HEK293T (cell line): ENCODE measurements at places on chromosomes 16 and 17.
A peak's percentile ranks its signal among the peaks of the same experiment; 100 is the strongest.

DNA sequence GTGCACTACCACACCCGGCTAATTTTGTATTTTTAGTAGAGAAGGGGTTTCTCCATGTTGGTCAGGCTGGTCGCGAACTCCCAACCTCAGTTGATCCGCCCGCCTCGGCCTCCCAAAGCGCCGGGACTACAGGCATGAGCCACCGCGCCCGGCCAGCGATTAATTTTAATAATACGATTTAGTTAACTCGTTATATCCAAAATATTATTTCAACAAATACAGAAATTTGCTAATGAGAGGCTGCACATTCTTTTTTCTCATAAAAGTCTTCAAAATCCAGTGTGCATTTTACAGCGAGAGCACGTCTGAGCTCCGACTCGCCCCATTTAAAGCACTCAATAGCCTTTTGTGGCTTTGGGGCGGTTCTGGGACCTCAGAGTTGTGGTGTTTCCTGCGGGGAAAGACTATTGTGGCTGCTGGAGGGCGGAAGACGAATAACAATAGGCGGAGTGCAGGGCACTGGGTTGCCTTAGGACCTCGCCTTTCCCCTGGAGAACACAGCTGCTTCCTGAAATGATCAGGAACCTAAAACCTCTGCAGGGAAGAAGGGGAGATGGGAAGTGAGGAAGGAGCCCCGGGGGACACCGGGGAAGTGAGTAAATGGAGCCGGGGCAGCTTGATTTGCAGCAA is 2.9 kb upstream of the ZSCAN10 start:
- DNase-seq: no peak

GRCh38 chr16:47886631-47887415 is 269.0 kb downstream of the ABCC12 start:
- DNase-seq: peak; percentile 33

- DNase-seq: no peak
Observed at GRCh38 chr17:49471769-49472168, 23.3 kb upstream of the NGFR start.

- DNase-seq: no peak
Observed at GRCh38 chr17:27491713-27492190, 35.5 kb downstream of the KSR1 start.

DNA sequence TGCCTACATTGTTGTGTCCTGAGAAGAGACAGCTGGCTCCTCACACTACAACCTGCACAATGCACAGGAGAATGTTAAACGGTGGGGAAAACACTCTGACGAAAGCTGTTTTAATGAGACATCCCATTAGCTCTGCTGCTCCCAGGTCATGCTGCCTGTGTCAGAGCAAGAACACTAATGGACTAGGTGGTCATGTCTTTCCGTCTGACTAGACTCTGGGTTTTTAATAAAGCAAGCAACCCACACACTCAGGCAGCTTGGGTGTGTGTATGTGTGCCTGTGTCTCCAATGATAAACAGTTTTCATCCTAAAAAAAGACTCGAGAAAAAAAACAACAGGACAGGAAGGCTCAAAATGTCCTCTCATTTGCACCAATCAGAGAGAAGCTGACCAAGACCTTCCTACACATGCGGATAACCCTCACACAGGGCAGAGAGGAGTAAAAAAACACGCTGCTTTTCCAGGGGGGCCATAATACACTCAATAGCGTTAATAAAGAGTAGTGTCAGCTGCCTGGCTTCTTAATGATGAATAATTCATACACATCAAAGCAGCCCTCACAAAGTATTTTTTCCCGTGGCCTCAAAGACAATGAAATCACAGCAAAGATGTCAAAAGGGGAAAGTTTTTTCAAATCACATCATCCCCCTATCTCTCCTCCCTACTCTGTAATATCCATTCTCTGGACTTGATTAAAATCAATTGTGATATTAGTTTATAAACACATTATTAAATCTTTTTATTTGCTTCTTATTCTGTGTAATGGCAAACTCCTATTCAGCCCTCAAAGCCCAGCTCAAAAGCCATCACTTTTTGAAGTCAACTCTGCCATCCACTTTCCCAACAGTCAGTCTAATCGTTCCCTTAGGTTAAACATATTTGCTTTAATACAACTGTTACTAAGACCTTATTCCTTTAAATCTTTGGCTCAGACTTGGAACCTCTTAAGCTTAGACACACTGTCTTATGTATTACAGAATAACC is 244.2 kb upstream of the CDH11 start:
- no peak for DNase-seq

- DNase-seq: no peak
Observed at GRCh38 chr16:17159617-17160016, 311.1 kb downstream of the XYLT1 start.

DNA sequence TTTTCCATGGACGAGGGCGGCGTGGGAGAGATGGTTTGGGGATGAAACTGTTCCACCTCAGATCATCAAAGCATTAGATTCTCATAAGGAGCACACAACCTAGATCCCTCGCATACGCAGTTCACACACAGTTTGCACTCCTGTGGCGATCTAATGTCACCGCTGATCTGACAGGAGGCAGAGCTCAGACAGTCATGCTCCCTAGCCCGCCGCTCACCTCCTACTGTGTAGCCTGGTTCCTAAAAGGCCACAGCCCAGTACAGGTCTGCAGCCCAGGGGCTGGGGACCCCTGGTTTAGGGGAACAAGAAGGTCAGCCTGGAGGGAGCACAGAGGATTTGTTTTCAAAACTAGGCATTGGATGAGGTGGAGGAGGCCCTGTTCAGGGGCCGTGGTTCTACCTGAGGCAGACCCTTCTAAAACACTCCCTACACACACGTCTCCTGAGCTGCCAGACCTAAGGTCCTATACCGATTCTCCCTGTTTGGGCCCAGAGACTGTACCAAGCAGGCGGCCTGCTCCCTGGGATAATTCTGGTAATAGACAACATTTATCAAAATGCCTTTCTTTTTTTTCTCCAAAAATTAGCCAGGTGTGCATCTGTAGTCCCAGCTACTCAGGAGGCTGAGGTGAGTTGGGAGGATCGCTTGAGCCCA is 38.6 kb downstream of the AXIN2 start:
- no peak for DNase-seq

DNA sequence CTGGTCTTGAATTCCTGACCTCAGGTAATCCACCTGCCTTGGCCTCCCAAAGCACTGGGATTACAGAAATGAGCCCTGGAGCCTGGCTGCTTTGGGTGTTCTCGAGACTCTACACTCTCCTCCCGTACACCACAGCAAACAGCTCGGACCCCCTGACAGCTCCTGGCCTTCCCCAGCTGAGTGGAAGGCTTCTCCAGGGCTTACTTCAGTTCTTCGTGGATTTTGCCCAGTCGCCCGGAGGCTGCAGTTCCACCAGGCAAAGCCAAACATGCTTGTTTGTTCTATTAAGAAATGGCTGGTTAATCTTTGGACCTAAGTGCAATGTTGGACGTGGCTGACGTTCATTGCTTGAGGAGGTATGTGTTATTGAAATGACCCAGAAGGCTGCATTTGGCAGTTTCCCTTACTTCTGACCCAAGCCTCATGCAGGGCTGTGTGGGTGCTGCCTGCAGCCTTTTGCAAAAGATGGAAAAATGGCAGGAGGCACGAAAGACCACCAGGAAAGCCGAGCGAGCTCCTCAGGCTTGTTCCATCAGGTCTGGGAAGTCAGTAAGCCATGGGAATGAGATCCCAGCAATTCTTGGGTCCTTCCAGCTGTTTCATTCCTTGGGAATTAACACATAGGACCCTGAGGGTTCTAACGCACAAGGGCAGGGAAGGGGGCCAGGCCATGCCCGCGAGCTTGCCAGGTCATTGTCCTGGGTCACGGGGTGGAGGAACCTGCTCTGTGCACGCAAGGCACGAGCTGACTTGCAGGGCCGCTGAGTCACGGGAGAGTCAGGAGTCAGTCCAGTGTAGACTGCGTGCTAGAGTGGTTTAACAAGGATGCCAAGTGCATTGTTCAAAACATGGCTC is 23.9 kb upstream of the KLHDC4 start:
- no peak for DNase-seq

DNA sequence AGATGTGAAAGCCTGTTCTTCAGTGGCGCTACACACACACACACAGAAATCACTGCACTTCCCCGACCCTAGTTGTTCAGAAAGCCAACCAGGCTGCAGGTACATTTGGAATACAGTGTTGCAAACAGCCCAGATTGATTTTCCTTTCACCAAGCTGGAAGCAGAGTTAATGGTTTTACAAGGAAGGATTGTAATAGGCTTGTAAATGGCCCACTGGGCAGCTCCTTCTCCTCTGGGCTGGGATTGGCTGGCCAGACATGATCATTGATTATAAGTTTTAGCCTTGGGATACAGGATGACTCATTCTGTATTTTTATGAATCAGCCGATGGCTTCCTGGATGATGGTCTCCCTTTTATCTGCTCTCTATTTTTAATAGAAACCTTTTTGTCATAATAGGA is 2.5 kb downstream of the VAT1L start:
- DNase-seq: no peak

- no peak for DNase-seq
Observed at GRCh38 chr16:296276-296675, 13.3 kb downstream of the PDIA2 start.

DNA sequence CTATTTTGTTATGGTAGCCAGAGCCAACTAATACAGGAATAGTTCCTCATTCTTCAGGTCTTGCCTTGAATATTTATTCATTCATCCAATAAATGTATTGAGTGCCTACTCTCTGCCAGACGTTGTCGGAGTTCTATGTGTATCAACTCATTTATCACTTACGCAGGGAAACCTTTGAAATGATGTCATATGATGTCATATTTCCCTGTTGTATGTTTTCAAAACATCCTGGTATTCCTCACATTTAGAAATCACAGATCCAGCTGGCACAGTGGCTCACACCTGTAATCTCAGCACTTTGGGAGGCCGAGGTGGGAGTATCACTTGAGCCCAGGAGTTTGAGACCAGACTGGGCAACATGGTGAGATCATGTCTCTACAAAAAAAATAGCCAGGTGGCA is 2.7 kb upstream of the NLE1 start:
- DNase-seq: no peak

DNA sequence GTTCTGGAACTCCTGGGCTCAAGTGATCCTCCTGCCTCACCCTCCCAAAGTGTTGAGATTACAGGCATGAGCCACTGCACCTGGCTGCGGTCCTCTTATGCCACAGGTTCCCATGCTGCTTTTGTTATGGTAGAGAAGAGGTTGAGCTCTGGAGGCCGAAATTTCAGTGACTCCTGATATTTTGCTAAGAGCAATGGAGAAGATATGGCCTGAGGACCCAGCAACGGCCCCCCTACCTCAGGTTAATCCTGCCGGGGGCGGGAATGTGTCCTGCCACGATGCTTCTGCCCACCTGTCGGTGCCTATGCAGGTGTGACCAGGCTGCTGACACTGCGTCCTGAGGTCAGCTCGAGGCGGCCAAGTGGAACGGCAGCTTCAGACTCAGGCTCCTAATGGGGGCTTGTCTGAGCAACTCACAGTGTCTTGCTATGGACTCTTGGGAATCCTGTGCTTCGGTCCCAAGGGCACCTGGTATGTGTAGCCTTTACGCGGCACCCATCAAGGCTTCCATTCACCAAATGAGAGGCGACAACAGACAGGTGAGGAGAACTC is 7.6 kb upstream of the SEC14L1 start:
- DNase-seq: no peak

DNA sequence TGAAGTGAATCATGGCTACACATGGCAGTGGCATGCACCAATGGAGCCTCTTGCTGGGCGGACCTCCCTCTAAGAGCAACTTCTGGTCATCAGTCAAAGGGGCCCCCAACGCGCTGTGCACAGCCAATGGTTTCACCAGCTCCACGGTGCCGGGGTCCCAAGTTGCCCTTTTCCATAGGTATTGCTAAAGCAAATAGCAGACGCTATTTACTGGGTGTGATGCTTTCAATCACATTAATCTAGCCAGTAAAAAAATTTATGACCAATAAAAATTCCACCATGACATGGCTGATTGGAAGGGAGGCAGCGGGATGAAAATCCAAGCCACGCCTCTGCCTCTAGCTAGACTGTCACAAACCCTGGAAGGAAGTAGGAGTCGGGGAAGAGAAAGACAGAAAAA is 680.3 kb upstream of the SOX9 start:
- DNase-seq: peak; percentile 35

- peak; percentile 34 for DNase-seq
Observed at GRCh38 chr16:75590920-75591843, 25.0 kb downstream of the GABARAPL2 start.
